ENCODE measurements at places on chromosomes 5 and 9. TPM values are rescaled to one million over a fixed set of nuclear protein-coding genes. Genes with fewer than 3 reads are reported as not detected.

Gene MEIKIN
- total RNA-seq = not detected

Gene PCDHB11
- 5.6 TPM for total RNA-seq

Gene IARS1
- 166 TPM for total RNA-seq

Gene CCL27
- not detected for total RNA-seq

Gene OLFM1
- 34.9 TPM for total RNA-seq

Gene UGT3A1
- total RNA-seq = not detected

Gene PTGES
- total RNA-seq = 14.2 TPM
